RWPE1 (cell line): ENCODE measurements at places on chromosomes 7 and 10.
A peak's percentile ranks its signal among the peaks of the same experiment; 100 is the strongest.

DNA sequence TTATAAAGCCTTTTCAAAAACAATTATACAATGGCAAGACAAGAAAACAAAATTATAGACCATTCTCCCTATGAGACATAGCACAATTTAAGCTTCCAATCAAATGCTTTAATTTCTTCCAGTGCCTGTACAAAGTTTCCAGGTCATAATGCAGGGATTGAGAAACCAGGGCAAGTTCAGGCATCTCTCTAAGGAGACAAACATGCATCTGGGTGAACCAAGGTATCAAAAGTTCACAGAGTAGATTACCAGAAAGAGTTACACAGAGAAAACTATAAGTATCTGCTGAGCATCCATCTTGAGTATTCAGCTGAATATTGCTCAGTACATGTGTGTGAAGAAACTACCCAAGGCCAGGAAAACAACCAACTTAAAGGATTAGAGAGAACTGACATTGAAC is 89.1 kb downstream of the COL28A1 start:
- peak; percentile 77 for DNase-seq

- DNase-seq, result no peak
Measured at GRCh38 chr7:135748770-135749169, at the start of gene FAM180A. Gene FAM180A, minus strand, starts transcription at chr7:135748813. Its CDS starts 233 bp downstream, at chr7:135748580.

DNA sequence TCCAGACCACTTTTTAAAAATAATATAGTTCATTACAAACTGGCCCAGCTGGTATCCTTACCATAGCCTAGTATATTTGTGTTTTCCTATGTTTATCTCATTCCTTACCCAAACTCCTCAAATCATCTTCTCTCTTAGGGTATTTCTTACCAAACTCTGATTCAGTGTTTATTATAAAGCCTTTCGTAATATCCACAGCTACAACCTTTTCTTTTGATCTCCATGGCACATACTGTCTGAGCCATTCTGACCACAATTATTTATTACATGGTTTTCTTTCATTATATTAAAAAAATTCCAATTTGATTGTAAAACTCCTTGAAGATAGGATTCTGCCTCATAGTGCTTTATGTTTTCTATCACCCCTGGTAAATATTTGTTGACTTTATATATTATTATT is 94.2 kb downstream of the LRMDA start:
- no peak for DNase-seq

- no peak for DNase-seq
Measured at GRCh38 chr7:14207138-14207537, 217.7 kb upstream of the ETV1 start.

DNA sequence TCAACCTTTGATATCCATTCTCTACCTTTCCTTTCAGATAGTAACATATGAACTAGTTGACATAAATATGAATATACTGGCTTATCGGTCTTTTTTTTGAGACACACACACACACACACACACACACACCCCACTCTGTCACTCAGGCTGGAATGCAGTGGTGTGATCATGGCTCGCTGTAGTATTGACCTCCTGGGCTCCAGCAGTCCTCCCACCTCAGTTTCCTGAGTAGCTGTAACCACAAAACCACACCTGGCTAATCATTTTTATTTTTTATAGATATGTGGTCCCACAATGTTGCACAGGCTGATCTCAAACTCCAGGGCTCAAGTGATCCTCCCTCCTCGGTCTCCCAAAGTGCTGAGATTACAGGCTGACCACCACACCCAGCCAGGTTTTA is 14.2 kb upstream of the NT5C3A start:
- no peak for DNase-seq

GRCh38 chr10:77553966-77554365 is 83.6 kb downstream of the KCNMA1 start:
- DNase-seq, result no peak

GRCh38 chr7:155299535-155300202 is 2.0 kb downstream of the INSIG1 start:
- no peak for DNase-seq

- no peak for DNase-seq
Measured at GRCh38 chr10:130251766-130252165, 115.6 kb downstream of the GLRX3 start.

DNA sequence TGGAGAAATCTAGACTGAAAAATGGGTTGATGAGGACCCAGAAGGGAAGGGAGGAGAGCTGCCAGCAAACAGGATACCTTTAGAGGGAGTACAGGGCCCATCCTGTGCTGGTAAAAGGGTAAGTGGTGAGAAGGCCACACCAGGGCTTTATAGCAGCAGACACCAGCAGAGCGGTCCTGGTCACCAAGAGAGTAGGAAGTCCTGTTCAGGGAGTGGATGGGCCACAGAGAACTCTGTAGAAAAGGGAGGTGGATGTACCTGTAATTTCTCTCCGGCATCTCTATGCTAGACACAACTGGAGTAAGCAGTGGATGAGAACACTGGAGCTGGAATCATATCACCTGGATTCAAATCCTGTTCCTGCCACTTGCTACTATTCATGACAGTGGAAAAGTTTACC is 867.2 kb downstream of the CCSER2 start:
- no peak for DNase-seq

- DNase-seq, result no peak
Measured at GRCh38 chr10:62082729-62083411, 181.4 kb downstream of the ARID5B start.

DNA sequence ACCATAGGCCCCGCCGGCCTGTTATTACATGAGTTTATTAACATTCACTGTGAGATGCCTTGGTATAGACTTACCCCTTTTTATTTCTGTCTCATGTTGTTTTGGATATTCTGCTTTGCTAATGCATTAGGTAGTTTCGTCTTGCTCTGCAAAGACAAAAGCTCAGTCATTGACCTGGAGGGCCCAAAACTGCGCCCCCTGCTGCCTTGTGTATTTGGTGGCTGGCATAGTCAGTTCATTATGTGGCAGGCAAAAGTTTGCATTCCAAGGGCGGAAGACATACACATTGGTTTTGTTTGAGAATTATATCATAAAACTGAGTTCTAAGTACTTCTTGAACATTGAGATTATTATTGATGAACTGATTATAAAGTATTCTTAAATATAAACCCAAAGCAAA is 372.5 kb downstream of the SDK1 start:
- peak; percentile 15 for DNase-seq

GRCh38 chr7:25032774-25033743 is 53.1 kb upstream of the OSBPL3 start:
- DNase-seq, result no peak

DNA sequence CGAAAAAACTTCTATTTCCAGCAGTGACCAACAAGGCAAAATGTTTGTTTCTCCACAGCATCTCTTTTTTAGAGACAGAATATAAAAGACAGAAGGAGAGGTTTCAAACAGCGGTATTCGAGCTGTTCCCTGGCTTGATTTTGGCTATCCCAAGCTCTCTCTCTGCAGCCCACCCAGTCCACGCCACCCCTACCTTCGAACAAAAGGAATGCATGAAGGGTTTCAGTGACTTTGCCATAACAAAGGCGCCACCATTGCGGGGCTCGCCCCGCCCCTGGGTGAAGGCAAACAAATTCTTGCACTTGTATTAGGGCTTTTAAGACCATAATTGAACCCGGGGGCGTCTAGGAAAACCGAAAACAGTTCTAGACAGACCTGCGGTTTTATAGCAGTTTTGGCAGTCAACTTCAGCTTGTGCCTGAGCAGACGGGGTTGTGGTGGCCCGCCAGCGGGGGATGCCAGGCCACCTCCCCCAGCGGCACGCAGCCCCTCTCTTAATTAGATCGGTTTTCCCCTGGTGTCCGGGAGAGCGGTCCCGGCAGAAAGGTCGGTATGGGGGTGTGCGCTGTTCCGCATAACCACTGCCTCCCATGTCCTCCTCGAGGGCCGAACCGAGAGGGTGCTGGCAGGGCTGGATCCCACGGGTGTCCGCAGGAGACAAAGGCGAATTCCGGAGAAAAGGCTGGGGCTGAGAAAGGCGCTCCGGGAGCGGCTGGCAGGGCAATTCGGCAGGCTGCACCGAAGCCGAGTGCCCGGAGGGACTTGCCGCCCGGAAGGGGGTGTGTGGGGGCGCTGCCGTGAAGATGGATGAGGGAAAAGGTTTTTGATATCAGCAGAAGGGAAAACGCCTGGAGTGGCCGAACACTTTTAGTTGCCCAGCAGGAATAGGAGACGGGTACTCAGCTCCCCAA is 2.7 kb upstream of the HOXA11 start:
- DNase-seq, result no peak

DNA sequence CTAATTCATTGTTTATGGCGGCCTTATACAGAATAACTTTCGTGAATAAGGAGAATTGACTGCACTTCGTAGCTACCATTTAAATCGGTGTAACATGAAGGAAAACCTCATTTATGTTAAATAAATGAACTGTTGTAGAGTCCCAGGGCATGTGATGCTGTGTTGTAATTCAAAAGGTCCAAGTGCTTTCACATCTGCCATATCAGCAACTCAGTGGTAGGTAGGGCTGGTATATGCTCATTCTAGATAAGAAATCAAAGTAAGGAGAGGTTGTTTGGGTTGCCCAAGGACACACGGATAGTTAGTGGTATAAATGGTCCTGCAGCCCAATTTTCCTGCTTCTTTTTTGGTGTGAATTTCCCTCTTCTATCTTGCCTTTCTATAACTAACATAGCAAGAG is 15.8 kb downstream of the BBS9 start:
- DNase-seq, result no peak

GRCh38 chr10:27356738-27357137 is 116.1 kb upstream of the ACBD5 start:
- no peak for DNase-seq

DNA sequence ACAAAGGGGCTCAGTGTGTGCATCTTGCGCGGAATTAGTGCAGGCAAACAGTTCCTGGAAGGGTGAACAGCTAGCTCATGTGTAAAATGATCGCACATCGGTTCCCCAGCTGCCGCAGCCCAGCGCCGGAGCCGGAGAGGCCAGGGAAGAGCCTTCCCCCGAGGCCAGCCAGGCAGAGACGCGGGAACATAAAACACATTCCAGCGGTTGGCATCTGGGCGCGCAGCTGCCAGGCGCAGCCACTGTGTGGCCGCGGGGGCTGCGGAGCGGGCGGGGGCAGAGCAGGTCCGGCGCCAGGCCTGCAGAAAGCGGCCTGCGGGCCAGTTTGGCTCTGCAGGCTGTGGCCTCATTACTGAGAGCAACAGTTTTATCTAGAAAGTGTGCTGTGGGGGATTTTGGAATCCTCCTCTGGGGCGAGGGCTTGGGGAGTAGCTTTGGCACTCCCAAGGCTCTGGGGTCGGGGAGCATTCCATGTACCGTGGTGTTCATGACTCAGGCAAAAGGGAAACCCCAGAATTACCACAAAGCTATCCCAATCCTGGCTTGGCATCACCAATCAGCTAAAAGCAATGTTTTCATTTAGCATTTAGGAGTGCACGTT is 74.3 kb downstream of the SAMD9 start:
- DNase-seq, result peak; percentile 86

DNA sequence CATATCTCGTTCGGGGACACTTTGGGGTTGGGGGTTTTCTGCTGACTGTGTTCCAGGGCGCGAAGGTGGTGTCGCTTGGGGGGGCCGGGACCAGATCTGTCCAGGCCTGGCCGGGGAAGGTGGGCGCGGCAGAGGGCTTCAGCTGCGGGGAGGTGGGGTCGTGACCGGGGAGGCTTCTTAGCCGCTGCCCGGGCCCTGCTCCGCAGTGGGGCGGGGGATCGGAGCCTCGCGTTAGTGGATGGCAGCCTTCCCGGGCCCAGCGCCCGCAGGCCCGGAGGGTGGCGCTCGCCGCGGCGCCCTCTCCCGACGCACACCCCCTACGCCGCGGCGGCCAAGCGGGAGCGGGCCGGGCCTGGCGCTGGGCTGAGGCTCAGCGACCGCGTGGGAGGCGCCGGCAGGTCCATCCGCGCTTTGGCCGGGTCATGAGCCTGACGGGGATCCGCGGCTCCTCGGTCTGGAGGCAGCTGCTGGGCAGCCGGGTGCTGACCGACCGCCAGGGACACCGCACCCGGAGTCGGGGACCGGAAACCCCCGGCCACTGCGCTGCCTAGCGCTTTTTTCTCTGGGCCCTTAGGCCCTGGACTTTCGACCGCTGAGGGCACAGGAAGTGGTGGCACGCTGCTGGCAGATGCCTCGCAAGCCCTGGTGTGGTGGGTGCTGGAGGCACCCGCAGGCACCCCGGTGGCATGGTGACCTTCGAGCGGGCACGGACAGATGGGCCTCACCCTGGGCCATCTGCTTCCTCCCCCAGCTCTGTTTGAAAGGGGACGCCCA is 1.2 kb downstream of the AGAP3 start:
- DNase-seq, result peak; percentile 44

DNA sequence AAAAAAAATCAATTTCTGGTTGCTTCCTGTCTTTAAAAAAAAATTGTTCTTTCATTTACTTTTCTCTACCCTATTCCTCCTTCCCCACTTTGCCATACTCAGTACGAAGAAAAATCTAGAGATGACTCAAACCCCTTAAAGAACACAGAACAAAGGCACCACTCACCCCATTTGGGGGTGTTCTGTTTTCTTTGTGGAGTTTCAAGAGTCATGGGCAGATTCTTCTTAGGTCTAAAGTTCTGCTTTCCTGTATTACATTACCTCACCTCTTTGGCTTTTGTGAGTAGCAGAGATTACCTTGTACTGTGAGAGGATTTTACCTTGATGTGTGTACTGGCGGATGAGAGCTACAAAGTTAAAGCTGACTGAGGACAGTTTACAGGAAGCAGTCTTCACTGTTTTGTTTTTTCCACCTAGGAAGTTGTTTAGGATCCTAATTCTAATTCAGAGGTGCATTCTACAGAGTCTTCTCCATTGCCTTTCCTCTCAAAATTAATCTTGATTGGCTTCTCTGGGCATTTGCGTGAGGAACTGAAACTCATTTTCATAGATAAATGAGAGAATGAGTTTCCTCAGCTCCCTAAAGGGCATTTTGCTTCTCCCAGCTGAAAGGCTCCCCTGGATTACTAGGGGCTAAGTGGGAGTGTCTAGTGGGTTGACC is 20.7 kb downstream of the AVL9 start:
- no peak for DNase-seq

GRCh38 chr7:5671046-5671445 is 110.4 kb downstream of the RNF216 start:
- DNase-seq, result no peak

- DNase-seq, result no peak
Measured at GRCh38 chr7:95330961-95331337, 6.6 kb upstream of the PON1 start.

DNA sequence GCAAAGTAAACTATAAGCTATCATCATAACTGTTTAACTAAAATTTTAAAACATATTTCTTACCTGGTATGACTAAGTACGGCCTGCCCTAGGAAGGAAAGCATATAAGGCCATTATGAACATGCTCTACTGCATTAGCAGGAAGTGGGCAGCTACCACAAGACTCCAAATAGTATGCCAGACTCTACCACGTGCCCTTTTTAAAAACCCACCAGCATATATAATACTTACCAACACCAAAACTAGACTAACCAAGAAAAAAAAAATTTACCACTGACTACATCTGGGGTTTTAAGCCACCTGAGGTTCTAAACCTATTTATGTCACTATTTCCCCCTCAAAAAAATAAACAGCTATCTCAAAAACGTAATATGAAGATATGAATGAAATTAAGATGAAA is 30.1 kb downstream of the NUDCD3 start:
- no peak for DNase-seq

GRCh38 chr10:5284311-5285057 is 80.3 kb upstream of the UCN3 start:
- DNase-seq, result peak; percentile 19

GRCh38 chr10:43160921-43161255 is 22.6 kb downstream of the CSGALNACT2 start:
- no peak for DNase-seq

GRCh38 chr7:131300572-131301466 is 26.9 kb upstream of the MKLN1 start:
- no peak for DNase-seq
